ENCODE measurements at places on chromosomes 6 and 20. TPM values are rescaled to one million over a fixed set of nuclear protein-coding genes. Genes with fewer than 3 reads are reported as not detected.

DNA sequence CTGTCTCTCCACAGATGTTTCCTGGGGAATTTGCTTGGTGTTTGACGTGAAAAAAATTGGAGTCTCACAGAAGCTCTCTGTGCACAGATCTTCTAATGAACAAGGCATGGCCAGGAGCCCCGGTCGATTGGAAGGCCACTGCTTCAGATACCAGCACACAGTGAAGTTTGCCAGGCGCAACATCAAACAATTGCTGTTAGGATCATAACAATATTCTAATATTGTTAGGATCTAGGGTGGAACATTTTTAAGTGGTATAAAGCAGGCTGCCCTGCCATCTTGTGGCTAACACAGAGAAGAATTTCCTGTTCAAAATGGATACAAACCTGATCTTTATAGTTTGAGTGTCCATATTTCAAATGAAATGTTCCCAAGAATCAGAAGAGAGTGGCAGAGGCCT, 64.1 kb downstream of the C6orf118 start:
- no peak for DNase-seq

- DNase-seq, result no peak
These were observed 26.5 kb upstream of the EMILIN3 start for GRCh38 chr20:41392871-41393704.

GRCh38 chr6:14079971-14080370, 37.6 kb upstream of the CD83 start:
- no peak for DNase-seq

DNA sequence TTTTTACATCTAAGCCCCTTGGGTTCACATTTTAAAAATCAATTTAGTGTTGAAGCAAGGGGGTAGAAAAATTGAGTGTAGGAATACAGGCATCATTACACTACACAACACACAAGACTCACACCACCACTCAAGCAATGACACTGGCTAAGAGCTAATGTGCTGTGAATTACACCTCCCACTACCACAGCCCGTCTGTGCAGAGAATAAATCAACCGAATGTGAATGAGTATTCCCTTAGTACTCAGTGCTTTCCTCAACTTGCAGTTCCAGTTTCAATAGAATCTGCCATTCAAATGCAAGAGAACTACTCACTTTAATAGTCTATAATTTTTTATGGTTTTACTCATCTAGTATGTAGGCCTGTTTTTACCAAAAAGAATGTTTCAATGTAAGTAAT, 114.4 kb downstream of the PDSS2 start:
- no peak for DNase-seq

GRCh38 chr6:142331075-142331551, 29.3 kb downstream of the ADGRG6 start:
- DNase-seq, result no peak

DNA sequence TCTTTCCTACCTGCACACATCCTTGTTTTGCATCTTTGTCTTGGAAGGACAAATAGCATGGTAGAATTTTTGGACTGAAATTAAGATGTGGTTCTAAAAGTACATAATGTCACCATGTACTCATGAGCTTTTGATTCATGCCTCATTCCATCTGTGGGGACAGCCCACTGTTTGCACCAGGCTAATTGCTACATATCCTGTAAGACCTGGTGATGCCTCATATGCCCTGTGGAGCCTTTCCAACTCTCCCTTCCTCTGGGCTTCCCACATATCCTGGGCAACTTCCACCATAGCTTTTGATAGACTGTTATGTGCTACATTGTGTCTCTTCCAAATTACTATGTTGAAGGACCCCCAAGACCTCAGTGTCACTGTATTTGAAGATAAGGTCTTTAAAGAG, 213.6 kb upstream of the PREP start:
- no peak for DNase-seq

GRCh38 chr6:108869876-108870275, 21.7 kb downstream of the ARMC2 start:
- DNase-seq, result no peak

DNA sequence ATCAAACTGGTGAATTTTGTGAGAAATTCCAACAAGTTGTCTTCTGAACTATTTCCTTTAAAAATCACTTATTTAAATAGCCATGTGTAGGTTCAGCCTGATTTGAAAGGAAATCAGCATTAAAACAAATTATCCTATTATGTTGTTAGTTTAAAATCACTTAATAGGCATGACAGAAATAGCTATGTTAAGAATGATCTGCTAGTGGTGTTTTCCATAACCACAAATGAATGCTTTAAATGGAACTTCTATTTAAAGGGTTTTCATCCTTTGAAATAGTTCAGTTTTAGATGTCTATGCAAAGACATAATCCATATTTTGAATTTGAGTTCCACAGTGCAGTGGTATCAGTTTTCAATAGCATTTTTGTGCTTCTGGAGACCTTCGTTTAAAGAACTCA, 120.1 kb downstream of the PLEKHG1 start:
- no peak for DNase-seq

DNA sequence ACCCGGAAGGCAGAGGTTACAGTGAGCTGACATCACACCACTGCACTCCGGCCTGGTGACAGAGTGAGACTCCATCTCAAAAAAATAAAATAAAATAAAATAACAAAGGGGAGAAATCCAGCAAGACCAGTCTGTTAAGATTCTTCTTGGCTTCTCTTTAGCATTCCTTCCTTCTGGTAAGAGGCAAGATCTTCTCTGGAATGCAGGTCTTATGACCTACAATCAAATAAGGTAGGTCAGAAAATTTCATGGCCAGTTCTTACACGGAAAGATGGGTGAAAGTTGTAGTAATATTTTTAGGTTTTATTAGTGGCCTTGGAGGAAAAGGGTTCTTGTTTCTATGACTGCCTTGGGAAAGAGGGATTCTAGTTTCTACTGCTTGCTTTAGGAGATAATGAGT, 180.9 kb downstream of the FUT9 start:
- no peak for DNase-seq

DNA sequence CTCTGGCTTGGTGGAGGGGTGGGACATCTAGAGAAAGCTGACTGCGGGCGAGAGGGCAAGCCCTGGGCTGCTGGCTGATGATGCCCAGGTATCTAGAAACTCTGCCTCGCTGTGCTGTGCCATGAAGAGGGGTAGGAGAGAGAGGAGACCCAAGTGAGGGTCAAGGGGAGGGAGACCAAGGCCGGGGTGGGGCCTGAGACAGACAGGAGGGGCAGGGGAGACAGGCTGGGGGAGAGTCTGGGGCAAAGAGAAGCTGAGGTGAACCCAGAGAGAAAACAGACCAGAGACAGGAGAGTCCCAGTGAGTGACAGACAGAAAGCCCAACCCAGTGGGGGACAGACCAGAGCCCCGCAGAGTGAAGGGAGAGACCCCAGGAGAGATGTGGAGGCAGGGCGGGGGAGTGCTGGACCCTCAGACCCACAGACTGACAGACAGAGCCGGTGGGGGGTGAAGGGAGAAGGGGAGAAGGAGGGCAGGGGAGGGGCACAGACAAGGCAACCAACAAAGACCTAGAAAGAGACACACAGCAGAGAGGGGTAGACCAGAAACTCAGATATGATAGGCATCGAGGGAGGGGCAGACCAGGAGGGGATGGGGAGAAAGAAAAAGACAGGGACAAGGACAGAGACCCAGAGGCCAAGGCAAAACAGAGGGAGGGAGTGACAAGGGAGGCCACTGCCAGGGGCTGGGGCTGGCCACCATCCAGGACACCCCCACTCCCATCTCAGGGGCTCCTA, 5.9 kb downstream of the TEAD3 start:
- no peak for DNase-seq

DNA sequence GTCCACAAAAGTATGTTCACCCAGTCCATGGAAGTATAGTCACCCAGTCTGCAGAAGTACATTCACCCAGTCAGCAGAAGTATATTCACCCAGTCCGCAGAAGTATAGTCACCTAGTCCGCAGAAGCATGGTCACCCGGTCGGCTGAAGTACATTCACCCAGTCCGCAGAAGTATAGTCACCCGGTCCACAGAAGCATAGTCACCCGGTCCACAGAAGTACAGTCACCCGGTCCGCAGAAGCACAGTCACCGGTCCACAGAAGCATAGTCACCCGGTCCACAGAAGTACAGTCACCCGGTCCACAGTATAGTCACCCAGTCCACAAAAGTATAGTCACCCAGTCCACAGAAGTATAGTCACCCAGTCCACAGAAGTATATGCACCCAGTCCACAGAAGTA, 8.8 kb downstream of the TCFL5 start:
- DNase-seq, result no peak

GRCh38 chr20:45337367-45338120, 10.7 kb downstream of the SDC4 start:
- DNase-seq, result peak; percentile 53

DNA sequence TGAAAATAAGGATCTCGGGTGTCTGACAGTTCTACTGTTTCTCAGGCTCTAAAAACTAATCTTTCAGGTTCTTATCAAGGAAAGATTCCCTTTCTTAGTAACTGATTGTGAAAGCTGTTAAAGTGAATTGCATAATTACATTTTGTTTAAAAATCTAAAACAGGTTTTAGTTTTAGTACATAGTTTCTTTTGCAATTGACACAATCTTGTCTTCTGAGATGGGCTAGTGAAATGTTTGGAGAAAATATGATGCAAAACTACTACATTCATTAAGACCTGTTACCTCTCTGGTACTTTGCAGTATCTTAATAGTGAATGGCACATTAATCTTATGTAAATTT, 298.4 kb downstream of the UTRN start:
- DNase-seq, result no peak

DNA sequence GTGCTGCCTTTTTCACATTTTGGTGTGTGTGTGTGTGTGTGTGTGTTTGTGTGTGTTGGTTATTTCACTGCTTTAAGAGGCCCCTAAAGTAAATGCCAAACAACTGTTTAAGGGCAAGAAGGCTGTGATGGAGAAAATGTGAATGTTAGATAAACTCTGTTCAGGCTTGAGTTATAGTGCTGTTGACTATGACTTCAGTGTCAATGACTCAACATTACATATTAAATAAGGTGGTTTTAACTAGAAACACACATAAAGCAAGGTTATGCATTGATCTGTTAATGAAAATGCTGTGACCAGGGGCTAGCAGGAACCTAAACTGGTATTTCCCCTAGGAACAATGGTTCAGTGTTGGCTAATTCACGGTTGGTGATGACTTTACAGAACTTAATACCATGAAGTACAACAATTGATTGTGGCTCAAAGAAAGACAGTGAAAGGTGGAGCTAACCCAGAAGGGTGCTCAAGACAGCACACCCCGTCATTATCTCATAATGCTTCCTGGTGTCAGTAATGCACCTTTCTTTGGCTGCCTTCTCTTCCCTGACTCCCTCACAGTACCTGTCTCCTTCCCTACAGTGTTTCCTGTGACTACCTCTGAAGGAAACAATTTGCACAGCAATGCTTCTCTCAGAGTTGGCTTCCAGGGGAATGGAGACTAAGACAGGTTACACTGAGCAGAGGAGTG, 116.1 kb downstream of the RIN2 start:
- DNase-seq, result no peak

- DNase-seq, result no peak
These were observed 11.2 kb downstream of the LYRM4 start for GRCh38 chr6:5249451-5250122.

DNA sequence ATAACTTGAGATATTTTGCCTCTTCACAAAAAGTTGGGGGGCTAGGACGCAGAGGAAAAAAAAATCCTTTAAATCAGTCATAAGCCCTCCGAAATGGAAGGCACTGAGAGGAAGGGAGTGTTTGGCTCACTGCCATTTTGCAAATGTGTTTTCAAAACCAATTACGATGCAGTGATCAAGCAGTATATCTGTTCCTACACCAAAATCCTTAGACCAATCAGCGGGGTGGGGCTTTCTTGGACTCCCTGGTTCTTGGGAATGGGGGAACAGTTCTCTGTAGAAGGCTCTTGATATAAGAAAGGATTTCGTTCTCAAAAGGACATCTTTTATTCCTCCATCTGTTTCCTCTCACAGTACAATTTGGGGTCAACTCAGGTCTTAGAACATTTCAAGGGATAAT, 478.6 kb upstream of the JARID2 start:
- DNase-seq, result no peak

DNA sequence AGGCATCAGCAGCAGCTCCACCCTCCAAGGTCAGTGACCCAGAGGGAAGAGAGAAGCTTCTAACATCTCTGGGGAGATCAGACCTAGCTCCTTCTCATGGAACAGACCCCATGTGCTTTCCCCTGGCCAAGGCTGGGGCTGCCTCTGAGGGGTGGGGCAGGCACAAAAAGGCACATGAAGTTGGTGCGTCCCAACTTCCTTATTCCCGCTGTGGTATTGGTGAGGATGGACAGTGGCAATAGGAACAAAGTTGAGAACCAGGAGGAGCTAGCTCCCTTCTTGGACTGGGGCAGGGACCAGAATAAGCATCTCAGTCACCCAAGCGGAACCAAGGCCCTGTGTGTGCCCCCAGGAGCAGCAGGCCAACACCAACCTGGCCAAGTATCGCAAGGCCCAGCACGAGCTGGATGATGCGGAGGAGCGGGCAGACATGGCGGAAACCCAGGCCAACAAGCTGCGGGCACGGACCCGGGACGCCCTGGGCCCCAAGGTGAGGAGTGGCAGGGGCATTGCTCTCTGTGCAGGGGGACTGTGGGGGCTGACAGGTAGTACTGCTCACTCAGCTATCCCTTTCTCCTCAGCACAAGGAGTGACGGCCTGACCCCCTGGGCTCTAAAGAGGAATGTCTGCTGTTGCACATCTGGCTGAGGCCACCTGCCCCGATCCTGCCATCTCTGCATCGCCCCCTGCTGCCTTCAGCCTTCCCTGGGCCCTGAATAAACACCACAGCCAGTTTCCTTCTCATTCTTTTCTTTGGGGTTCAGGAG, 46.1 kb downstream of the MYH7B start:
- no peak for DNase-seq

GRCh38 chr6:22008248-22008836, 288.5 kb downstream of the PRL start:
- no peak for DNase-seq

DNA sequence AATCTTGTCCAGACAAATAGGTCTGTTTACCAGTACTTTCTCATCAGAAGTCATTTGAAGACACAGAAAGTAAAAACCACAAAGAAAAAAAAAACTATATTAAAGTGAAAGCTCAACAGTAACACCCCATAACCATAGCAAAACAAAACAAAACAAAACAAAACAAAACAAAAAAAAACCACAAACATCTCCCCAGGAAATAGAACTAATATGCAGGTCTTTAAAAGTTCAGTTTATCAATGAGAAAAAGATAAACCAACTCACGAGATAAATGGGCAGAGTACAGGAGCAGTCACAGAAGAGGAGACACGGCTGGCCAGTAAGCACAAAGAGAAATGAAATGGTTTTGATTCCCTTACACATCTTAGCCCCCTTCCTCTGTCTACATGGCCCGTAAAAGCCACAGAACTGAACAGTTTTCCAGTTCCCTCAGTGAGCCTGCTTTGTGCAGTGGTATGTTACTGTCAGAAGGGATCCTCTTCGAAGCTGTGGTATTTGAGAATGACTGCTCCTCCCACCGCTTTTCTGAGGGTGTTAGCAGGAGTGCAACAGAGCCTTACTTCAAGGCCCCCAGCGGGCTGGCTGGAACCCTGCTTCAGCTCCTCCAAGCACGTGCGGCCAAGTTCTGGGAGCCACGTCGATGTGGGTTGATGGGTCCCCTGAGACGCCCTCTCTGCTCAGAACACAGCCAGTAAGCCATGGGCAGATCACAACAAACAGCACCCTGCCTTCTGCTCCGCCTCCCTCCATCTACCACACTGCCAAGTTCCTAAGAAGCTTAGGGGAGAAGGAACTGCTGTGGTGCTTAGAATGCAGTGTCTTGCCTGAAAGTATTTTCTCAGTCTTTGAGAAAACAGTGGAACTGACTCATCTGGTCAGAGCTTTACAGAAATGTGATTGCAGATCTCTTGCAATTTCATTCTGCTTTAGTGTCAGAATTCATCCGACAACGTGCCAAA, 14.0 kb downstream of the UST start:
- DNase-seq, result peak; percentile 27

- no peak for DNase-seq
These were observed 93.8 kb upstream of the BCLAF1 start for GRCh38 chr6:136383268-136383937.

DEFB118 gene
- total RNA-seq, result not detected

SLC22A23 gene
- total RNA-seq, result 13.0 TPM

Measured in pancreas (tissue), 10 donors.